ENCODE measurements at places on chromosomes 2 and 18.

DNA sequence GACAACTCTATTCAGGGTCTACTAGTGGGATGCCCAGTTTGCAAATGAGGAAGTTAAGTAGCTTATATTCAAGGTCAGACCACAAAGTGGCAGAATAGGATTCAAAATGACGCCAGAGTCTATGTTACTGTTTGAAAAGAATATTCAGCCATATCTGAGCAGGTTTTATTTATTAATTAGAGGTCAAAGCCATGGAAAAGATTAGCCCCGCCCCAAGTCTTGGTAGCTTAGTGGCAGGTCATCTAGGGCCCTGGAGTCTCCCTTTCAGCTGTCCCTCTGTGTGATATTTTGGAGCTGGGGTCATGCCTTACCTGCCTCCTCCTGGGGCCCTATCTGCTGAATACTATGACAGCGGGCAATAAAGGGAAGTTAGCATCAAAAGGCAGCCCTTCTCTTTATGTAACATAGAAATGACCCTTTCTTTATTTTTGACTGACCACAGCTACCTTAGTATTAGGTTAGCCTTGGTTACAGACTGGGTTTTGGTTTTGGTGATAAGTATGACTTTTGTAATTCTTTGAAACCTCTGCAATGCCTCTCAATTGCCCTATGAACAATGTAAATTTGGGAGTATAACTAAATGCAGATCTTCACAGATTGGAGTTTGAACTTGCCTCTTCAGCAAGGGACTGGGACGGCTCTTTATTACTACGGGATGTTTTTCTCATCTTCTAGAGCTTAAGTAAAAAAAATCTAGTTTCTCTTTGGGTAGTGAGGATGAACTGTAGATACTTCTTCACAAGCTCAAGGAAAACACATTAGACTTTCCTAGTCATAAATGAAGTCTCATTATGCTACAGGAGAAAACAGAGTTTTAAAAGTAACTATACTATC is 153.0 kb upstream of the ITGA4 start:
- DNase-seq: no peak

DNA sequence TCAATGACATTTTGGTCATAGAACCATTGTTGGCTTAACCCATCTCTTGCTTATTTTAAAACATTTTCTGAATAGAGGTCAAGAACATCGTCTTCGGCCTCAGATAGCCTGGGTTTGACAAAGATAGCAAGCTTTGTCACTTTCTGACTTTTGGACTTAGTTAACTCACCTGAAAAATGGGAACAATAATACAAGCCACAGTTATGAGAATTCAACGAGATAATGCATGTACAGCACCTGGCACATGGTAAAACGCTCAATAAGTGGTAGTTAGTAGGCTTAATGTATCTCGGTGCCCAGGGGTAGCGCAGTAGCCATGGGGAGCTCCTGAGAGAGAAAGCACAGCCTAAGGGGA is 446 bp upstream of the COPS7B start:
- no peak for DNase-seq

GRCh38 chr2:28621172-28622100 is 125.6 kb downstream of the PLB1 start:
- peak; percentile 62 for DNase-seq

- DNase-seq: no peak
Measured at GRCh38 chr2:197236159-197236558, 74.4 kb downstream of the ANKRD44 start.

DNA sequence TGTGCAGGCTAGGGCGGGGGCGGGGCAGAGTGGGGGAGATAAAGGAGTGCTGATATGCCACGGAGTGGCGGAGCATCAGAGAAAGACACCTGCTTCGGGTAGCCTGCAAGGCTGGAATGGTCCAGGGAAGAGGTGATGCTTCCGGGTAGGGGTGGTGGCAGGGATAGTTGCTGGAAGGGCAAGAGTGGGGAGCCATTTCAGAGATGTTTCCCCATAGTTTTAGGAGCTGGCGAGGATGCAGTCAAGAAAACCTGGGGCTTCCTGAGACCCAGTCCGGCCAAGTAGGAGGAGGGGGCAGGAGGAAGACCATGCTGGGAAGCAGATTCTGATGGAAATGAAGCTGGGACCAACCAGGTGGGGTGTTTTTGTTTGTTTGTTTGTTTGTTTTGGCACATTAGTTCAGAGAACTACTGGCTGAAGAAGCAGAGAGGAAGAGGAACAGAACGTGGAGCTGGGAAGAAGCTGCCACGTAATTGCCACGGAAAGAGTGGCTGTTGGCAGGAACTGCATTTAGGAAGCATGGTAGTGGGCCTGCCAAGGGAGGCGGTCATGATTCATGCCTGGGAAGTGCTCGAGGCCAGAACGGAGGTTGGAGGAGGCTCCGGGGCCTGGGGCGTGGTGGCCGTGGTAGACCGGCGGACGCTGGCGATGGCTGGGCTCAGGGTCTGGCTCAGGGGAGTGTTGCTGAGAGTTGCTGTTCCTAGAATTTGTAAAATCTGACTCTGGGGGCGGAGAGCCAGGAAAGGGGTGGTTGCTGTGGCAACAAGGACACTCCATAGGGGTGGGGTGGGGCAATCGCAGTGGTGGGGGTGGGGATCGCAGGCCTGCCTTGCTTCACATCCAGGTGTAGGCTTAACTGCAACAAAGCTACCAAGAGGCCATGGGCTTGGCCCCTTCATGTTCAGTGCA is 8.6 kb upstream of the INPP5D start:
- DNase-seq: no peak

- DNase-seq: no peak
Measured at GRCh38 chr2:85230679-85231467, 96.9 kb downstream of the TGOLN2 start.

Data from CD4-positive, alpha-beta T cell (primary cell).